ENCODE measurements at places on chromosomes 2 and 18.
A peak's percentile ranks its signal among the peaks of the same experiment; 100 is the strongest.

- peak; percentile 92 for DNase-seq
Observed at GRCh38 chr2:30231212-30231995, at the start of gene LBH. TSS of gene LBH (plus strand) at chr2:30231534. CDS start at chr2:30231739, 205 bp downstream.

DNA sequence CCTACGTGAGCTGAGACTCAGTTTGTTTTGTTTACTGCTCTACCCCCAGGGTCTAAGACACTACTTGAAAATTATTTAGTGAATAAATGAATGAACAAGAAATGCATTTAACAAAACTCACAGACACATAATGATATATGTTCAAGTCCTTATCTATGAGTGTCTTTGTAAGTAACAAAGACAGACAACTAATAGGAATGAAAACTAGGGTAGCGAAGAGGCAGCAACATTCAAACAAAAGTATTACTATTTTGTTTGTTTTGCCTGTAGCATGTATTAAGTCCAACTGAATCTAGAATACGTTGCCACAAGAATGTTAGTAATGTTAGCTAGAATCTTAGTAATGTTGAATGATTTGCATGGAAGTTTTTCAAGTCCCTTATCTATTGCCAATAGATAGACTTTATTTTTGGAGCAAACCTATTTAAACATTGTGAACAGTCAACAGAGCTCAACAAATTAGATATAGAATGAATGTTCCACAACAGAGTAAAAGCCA, 144.8 kb upstream of the VWC2L start:
- DNase-seq, result no peak

- DNase-seq, result peak; percentile 28
Observed at GRCh38 chr2:1162768-1163584, 212.3 kb downstream of the SNTG2 start.

DNA sequence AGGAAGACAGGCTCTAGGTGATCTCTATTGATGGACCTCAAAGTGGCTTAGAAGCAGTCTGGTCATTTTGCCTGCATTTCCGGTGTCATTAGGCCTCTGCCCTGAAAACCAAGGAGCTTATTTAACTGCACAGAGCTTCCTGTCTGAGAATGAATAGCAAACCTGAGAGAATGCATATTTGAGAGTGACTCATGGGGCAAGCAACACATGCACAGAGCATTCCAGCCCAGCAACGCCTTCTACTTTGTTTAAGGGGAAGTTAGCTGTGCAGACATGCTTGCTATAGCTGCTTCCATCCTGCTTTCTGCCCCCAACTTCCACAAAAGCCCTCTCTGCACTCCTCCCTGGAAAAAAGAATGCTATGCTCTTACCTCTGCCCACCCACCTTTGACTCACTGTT, 232.8 kb downstream of the GRB14 start:
- DNase-seq, result no peak

- DNase-seq, result no peak
Observed at GRCh38 chr2:101795033-101795432, 97.5 kb downstream of the MAP4K4 start.

DNA sequence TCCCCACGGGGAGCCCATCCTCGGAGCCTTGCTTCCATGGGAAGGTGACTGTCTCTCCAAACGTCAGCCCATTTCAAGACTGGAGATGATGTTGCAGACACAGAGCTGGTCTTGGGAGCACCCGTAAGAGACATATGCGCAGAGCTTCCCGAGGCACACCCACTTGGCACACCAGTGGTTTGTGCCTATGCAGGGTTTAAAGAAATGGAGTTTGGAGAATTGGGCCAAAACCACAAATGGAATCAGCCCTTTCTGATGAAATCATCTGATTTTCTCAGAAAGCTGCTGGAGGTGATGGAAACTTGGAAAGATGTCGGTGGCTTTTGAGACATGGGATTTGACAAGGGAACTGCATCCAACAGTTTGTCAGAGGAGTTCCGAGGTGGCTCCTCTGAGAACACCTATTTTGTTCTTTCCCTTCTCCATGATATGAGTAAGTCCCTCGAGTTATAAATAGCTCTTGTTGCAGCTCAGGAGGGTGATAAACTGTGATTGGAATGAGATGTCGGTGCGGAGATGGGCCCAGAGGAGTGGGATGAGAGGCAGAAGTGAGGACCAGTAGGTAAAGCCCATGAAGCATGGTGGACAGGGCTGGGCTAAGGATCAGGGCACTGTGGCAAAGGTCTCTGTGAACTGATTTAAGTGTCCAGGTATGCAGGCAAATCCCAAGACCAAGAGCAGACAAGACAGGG, 225.7 kb downstream of the ACKR3 start:
- DNase-seq, result no peak

GRCh38 chr2:218168635-218169462, 2.1 kb upstream of the CXCR1 start:
- DNase-seq, result peak; percentile 61

DNA sequence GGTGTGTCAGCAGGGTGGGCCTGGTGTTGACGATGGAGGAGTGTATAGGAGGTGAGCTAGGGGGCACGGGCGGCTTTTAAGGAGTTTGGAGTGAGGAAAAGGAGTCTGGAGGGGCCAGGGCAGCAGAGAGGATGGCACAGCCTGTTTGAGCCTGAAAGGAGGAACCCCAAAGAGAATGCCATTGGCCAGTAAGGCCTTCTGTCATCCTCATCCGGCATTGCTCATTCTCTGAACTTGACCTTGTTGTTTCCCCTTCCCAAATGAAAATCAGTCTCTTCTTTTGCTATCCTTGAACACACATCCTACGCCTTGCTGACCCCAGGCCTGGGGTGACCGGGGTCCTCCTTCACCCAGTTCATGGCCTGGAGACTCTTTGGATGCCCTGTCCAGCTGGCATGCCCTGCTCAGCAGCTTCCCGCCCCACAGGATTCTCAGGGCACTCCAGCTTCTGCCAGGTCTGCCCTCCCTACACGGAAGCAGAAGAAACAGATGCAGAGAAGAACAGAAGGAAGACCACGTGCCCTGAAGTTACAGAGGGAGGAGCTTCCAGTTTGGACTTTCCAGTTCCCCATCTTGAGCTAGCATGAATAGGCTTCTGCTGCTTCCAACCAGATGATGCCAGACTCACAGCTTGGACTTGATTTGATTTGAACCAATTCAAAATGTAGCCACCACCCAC, 20.5 kb upstream of the KIF3C start:
- peak; percentile 36 for DNase-seq

GRCh38 chr18:31232013-31232412, 69.4 kb upstream of the DSC1 start:
- no peak for DNase-seq

- no peak for DNase-seq
Observed at GRCh38 chr2:142944721-142945120, 67.3 kb downstream of the KYNU start.

DNA sequence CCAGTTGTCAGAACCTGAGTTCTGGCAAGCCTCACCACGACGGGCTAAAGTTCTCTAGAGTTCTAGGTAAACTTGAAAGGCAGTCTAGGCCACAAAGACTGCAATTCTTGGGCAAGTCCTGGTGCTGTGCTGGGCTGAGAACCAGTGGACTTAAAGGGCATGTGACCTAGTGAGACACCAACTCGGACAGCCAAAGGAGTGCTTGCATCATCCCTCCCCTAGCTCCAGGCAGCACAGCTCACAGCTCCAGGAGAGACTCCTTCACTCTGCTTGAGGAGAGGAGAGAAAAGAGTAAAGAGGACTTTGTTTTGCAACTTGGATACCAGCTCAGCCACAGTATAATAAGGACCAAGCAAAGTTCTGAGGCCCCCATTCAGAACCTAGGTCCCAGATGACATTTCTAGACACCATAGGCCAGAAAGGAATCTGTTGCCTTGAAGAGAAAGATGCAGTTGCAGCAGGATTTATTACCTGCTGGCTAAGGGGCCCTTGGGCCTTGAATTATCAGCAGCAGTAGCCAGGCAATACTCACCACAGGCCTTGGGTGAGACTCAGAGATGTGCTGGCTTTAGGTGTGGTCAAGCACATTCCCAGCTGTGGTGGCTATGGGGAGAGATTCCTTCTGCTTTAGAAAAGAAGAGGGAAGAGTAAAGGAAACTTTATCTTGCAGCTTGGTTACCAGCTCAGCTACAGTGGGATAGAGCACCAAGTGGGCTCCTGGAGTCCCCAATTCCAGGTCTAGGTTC, 51.8 kb downstream of the UPP2 start:
- no peak for DNase-seq

DNA sequence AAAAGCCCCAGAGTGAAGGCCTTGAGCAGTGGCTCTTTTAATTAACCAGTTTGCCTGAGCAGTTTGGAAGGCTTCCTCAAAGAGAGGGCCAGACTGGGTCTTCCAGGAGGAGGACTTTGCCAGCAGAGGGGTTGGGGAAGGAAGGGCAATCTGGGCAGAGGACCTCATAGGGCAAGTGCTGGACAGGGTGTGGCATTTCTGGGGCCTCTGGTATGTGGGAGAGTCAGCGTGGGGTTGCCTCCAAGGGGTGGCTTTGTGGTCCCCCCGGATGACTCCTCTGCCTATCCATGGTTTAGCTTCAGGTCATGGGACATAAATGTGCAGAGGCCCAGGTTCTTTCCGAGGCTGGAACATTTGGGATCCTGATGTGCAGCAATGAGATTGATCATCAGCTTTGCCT, 12.6 kb downstream of the GLI2 start:
- DNase-seq, result no peak

DNA sequence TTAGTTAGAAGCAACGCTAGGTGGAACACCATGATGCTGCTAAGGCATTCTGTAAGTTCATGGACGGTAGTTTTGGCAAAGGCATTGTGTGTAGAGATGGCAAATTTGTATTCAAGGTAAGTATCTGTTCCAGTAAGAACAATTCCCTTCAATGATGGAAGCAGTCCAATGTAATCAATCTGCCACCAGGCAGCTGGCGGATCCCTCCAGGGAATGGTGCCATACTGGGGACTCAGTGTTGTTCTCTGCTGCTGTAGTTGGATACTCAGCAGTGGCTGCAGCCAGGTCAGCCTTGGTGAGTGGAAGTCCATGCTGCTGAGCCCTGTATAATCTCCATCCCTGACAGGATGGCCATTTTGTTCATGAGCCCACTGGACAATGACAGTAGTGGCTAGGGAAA, 62.8 kb downstream of the ARL6IP6 start:
- no peak for DNase-seq

DNA sequence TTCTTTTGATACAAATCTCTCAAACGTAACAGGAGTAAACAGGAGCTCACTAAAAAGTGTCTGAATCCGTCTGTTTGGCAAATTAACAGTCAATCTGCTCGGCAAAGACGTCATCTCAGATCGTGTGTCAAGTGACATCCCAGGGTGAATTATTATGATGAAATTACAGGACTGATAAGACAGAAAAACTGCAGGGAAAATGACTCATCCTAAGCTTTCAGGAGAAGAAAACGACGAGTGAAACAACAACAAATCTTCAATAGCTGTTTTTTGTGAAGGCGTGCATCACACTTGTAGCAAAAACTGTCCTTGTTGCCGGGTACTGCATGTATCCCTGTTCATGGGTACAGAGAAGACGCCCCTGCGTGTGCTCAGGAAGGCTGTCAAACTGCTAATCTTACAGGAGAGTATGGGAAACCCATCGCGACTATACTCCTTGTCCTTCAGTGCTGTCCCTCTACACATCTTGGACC, 24.9 kb downstream of the EPB41L3 start:
- no peak for DNase-seq

DNA sequence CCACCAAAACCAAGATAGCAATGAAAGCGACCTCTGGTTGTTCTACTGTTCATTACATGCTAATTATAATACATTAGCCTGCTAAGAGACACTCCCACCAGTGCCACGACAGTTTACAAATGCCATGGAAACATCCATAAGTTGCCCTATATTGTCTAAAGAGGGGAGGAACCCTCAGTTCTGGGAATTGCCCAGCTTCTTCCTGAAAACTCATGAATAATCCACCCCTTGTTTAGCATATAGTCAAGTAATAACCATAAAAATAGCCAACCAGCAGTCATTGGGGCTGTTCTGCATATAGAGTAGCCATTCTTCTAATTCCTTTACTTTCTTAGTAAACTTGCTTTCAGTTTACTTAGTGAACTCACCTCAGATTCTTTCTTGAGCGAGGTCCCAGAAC, 189.8 kb upstream of the SOX11 start:
- DNase-seq, result no peak

DNA sequence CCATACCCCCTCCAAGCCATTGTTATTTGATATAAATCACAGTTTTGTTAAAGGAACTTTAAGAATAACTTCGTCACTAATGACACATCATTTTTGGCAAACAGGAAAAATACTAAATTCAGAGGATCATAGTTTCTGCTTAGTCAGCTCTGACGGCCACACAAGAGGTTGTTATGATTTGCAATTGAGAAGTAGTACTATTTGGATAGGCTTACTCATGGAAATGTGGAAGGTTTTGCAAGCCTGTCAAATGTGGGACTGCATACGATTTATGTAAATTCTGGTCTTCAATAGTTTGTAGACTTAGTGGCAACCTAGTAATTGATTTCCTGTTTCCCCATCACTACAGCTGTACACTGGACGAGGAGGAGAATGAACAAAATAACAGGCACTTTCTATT, 108.1 kb downstream of the ARHGEF33 start:
- DNase-seq, result no peak

GRCh38 chr2:11234309-11234708, 79.0 kb downstream of the SLC66A3 start:
- no peak for DNase-seq

GRCh38 chr2:47520302-47520630, 117.3 kb downstream of the MSH2 start:
- no peak for DNase-seq

- DNase-seq, result no peak
Observed at GRCh38 chr2:206887745-206888144, 51.6 kb upstream of the CPO start.

- DNase-seq, result no peak
Observed at GRCh38 chr2:239220341-239220740, 180.5 kb downstream of the HDAC4 start.

- DNase-seq, result no peak
Observed at GRCh38 chr18:29157905-29158304, 981.0 kb upstream of the CDH2 start.

DNA sequence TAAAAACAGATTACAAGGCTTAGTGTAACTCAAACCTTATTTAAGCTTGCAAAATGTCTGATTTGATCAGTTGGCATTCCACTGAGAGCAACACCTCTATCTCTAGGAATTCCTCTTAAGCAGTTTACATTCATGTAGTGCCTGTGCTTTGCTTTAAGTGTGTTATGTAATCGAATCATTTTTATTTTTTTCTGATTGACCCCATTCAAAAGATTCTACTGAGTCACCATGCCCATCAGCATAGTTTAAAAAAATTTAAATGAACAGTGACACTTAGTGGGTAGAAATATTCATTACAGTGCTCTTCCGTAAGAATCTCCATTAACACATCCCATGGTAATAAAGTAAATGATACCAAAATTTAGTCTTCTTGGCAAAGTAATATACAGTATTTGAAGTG, 67.8 kb upstream of the SLC4A10 start:
- DNase-seq, result no peak

DNA sequence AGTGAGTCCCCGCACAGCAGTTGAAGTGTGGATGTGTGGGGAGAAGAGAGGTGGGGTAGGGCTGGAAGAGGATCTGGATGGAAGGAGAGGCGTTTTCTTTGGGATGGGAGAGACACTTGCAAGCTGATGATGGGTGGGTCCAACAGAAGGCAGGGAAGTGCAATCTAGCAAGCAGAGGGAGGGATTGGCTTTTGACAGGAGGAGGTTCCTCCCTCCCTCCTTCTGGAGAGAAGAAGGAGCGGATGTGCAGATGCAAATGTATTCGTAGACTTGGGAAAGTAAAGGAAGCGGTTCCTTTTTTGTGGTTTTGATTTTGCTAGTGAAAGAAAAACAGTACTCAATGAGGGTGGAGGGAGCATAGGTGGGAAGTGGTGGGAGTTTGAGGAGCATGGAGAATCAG, 48.9 kb downstream of the LAMA3 start:
- DNase-seq, result no peak
